RWPE2 (cell line): ENCODE measurements at places on chromosomes 7 and 10.

- H3K27me3 ChIP-seq: peaks cover 2% of the 10 kb centered on the region
- H3K27ac ChIP-seq: no peak overlapping the region
- no peaks in the 10 kb centered on the region for H3K4me1 ChIP-seq
- no peaks in the 10 kb centered on the region for H3K36me3 ChIP-seq
- peak; percentile 23 for DNase-seq
- H3K4me3 ChIP-seq: no peak overlapping the region
Measured at GRCh38 chr7:157554393-157555238, 217.8 kb downstream of the DNAJB6 start.

DNA sequence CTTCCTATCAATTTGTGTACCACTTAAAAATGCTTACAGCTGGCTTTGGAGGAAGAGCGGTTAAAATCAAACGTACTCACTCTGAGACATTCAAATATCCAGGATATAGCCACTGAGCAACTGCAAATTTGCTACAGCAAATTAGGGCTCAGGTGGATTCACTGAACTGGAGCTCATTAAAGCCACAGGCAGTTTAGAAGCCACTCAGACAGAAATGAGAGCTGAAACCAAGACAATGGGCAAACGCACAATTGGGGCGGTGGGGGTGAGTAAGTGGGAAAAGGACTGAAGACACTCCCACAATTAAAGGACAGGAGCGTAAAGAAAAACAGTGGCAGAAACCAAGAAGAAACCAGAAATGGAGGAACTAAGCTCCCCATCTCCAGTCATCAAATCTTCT is 20.5 kb downstream of the MPP7 start:
- H3K4me1 ChIP-seq: no peaks in the 10 kb centered on the region
- H3K36me3 ChIP-seq: no peaks in the 10 kb centered on the region
- no peak overlapping the region for H3K27ac ChIP-seq
- DNase-seq: no peak

DNA sequence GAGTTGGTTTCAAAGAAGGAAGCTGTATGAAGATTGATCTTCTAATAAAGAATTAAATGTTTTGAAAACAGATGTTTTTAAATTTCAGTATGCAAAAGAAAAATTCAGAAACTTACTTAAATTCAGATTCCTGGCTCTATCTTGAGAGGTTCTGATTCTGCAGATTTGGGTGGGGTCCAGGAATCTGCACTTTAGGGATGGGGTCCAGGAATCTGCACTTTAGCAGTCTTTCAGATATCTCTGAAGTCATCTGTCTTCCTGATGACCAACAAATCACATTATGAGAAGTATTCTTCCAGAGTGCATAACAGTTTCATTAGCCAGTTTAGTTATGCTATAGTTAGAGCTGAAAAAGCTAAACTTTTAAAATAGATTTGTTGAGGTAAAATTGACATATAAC is 24.1 kb downstream of the ABRAXAS2 start:
- no peak for DNase-seq
- H3K4me1 ChIP-seq: no peaks in the 10 kb centered on the region
- H3K4me3 ChIP-seq: no peak overlapping the region
- peaks cover 64% of the 10 kb centered on the region for H3K36me3 ChIP-seq
- H3K27ac ChIP-seq: no peak overlapping the region
- H3K27me3 ChIP-seq: no peaks in the 10 kb centered on the region

DNA sequence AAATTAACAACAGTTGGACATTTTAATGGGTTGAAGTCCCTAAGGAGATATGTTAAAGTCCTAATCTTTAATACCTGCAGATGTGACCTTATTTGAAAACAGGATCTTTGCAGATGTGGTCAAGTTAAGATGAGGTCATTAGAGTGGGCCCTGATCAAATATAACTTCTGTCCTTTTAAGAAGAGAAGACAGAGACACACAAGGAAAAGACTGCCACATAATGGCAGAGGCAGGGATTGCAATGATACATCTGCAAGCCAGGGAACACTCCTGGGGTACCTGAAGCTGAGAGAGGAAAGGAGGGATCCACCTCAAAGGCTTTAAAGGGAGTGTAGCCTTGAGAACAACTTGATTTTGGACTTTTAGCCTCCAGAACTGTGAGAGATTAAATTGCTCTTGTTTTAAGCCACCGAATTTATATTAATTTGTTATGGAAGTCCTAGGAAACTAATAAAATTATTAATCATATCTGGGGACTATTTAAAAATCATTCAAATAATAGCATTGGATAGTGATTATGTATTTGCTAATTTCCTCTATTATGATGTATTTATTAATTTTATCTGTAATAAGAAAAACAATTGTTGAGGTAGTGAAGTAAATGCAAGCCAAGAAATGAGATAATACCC is 700.0 kb upstream of the PCDH15 start:
- H3K4me1 ChIP-seq: no peaks in the 10 kb centered on the region
- no peak for DNase-seq
- H3K36me3 ChIP-seq: no peaks in the 10 kb centered on the region
- no peak overlapping the region for H3K27ac ChIP-seq

GRCh38 chr7:41661596-41661995 is 41.3 kb downstream of the INHBA start:
- H3K27me3 ChIP-seq: no peaks in the 10 kb centered on the region
- no peak overlapping the region for H3K27ac ChIP-seq
- no peak for DNase-seq
- H3K36me3 ChIP-seq: no peaks in the 10 kb centered on the region
- H3K4me1 ChIP-seq: no peaks in the 10 kb centered on the region
- H3K4me3 ChIP-seq: no peak overlapping the region

DNA sequence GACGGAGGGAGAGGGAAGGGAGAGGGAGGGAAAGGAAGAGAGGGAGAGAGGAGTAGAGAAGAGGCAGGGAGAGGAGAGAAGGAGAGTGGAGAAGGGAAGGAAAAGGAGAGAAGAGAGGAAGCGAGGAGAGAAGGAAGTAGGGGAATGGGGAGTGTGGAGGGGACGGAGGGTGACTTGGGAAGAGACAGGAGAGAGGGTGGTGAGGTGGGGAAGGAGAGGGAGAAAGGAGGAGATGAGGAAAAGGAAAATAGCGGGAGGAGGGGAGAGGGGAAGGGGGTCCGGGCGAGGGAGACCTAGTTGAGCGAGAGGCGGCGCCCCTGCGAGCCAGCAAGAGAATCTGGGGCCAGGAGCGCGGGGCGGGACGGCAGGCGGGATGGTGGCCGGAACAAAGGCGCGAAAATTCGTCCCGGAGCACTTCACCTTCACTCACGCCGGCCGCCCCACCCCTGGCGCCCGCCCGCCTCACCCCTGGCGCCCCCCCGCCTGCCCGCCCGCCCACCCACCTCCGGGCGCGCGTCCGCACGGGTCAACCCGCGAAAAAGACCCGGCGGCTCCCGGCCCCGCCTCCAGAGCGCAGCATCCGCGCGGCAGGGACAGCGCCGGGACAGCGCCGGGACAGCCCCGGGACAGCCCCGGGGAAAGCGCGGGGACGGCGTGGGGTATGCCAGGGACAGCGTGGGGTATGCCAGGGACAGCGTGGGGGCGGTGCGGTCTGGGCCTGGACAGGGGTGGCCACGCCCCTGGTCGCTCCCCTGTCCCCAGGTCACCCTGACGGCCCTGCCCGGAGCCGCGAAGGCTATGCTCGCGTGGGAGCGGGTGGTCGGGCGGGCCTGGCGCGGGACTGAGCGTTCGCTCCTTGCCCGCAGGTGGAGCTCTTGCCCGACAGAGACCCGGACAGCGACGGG is 4.2 kb downstream of the VSTM2A start:
- DNase-seq: no peak
- H3K4me1 ChIP-seq: no peaks in the 10 kb centered on the region
- no peaks in the 10 kb centered on the region for H3K36me3 ChIP-seq
- H3K27ac ChIP-seq: no peak overlapping the region
- peaks cover 85% of the 10 kb centered on the region for H3K27me3 ChIP-seq

GRCh38 chr7:83161186-83161585 is 1.5 kb downstream of the PCLO start:
- no peak overlapping the region for H3K4me3 ChIP-seq
- no peaks in the 10 kb centered on the region for H3K27me3 ChIP-seq
- no peak for DNase-seq
- H3K4me1 ChIP-seq: peaks cover 3% of the 10 kb centered on the region
- H3K36me3 ChIP-seq: no peaks in the 10 kb centered on the region
- H3K27ac ChIP-seq: no peak overlapping the region

DNA sequence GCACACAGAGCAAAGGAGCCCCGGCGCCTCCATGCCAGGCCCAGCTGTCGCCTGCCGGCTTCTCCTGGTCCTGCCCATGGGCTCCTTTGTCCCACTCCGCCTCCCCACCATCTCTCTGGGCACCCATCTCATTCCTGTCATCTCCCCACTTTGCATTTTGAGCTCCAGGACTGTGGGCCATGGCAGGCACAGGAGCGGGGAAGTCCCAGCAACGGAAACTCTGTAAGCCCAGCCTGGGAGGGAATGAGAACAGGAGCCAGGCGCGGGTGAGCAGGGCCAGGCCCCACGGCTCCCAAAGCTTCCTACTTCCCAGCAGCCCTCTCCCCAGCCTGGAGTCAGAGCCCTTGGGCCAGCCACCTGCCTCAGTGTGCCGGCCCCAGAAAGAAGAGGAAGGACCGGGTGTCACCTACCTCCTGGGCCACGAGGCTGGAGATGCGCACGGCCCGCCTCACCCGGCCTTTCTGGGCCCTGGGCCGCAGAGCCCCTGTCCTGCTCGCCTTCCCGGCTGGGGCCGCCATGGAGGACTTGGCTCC is 23.1 kb downstream of the KCNH2 start:
- no peak overlapping the region for H3K27ac ChIP-seq
- H3K27me3 ChIP-seq: peaks cover 12% of the 10 kb centered on the region
- no peak overlapping the region for H3K4me3 ChIP-seq
